A172 (cell line): ENCODE measurements at places on chromosomes 7 and 10. TPM values are rescaled to one million over a fixed set of nuclear protein-coding genes. Genes with fewer than 3 reads are reported as not detected.
A peak's percentile ranks its signal among the peaks of the same experiment; 100 is the strongest.

GRCh38 chr7:78370936-78371335 is 572.4 kb downstream of the PHTF2 start:
- DNase-seq, result no peak

GRCh38 chr10:113159563-113159962 is 209.5 kb downstream of the TCF7L2 start:
- DNase-seq, result no peak

DNA sequence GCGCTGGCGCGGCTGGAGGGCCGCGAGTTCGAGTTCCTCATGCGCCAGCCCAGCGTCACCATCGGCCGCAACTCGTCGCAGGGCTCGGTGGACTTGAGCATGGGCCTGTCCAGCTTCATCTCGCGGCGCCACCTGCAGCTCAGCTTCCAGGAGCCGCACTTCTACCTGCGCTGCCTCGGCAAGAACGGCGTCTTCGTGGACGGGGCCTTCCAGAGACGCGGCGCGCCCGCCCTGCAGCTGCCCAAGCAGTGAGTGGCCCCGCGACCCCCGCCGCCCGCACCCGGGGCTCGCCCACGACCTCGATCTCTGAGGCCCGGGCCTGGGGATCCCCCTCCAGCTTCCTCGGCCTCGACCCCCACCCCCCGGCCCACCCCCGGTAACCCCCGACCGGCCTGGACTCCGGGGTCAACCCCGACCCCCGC is 537 bp downstream of the FOXK1 start:
- DNase-seq, result no peak

PLXDC2 gene
- total RNA-seq, result 7.0 and 21.8 TPM in 2 replicates

DNA sequence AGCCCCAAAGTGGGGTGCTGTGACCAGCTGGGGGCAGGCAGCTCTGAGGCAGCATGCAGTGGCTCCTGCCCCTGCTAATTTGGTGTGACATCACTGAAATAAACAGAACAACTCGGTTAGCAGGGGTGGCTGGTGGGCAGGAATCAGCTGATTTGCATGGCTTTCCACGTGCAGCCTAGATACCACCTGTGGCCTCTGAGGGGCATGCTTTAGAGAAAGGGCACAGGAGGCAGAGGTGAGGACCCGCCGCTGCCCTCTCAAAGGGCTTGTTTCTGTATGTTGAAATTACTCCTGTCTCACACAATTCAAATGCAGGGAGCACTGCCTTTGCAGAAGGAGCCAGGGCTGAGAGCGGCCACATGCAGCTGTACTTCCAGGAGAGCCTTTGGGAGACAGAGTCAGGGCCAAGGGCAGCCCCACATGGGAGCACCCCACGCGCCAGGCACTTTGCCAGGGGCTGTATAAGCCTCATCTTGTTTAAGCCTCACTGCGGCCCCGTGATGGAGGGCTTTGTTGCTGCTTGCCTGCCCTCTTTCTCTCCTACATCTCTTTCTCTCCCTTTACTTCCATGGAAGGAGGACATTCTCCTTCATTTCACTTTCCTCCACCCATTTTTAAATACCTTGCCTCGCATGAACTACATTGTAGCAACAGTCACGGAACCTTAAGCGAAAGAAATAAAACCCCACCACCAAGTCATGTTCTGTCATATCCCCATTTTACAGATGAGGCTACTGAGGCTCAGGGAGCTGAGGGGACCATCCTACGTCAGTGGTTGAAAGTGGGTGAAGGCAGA is 137.7 kb downstream of the ZMIZ1 start:
- DNase-seq, result no peak

PRR15 gene
- 0.41 TPM in 1 of 2 replicates, not detected in the other for total RNA-seq

GRCh38 chr10:7651853-7652470 is 14.8 kb downstream of the ITIH5 start:
- DNase-seq, result no peak

- DNase-seq, result no peak
These were observed 65.5 kb downstream of the MKX start for GRCh38 chr10:27680006-27680557.

- no peak for DNase-seq
These were observed 96.1 kb upstream of the MKLN1 start for GRCh38 chr7:131231381-131232220.

DNA sequence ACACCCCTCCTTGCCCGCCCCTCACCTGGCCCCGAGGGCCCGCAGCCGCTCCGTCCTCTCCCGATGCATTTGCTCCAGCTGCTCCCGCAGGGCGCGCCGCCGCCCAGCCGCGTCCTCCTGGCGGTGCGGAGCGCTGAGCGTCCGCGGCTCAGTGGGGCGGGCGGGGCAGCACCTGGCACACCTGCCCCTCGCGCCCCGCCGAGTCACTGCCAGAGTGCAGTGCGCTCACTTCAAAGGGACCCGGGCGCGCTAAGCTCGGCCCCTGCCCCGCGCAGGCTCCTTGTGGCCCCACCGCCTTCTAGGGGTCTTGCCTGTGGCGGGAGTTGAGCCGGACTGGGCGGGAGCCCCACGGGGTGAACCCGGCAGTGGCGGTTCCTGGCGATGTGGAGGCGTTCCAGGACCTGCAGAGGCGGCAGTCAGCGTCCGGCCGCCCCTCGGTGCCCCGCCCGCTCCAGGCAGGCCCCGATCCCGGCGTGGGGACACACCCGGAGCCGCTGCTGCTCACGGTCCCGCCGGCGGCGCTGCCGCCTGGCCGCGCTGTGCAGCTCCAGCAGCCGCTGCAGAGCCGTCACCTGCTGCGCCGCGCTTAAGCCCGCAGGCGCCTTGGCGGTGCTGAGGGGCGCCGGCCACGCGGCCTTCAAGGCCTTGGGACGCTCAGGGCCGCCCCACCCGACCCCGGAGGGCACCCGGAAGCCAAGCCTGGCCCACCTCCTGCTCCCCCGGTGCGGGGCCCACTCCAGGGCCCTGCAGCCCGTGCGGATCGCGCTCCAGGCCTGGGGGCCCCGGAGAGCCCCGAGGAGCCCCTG is 6.7 kb downstream of the ATP6V1F start:
- no peak for DNase-seq

GPR146 gene
- total RNA-seq, result 1.1 and 1.6 TPM in 2 replicates

GRCh38 chr10:132788831-132789219 is 2.9 kb upstream of the NKX6-2 start:
- no peak for DNase-seq

DNA sequence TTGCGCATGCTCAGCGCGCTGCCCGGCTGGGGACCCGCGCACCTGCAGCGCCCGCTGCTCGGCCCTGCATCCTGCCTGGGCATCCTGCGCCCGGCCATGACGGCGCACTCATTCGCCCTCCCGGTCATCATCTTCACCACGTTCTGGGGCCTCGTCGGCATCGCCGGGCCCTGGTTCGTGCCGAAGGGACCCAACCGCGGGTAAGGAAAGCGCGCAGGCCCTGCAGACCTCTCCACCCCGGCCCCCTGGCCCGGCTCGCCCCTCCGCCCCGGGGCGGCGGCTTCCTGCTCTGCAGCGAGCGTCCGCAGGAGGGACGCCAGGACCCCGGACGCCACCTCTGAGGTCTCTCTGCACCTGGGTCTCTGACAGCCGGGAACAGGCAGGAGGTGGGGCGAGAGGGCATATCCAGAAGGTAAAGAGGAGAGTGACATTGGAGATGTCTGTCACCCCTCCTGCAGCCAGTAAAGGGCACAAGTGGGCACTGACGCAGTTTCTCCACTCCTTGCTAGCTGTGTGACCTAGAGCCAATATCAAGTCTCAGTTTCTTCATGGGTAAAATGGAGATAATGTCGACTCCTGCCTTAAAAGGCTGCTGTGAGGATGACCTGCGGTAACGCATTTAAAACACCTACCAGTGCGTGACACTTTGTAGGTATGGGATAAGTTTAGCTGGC is 338 bp downstream of the ATP6V0E2 start:
- no peak for DNase-seq

IL2RA gene
- not detected in 2 replicates for total RNA-seq

DNA sequence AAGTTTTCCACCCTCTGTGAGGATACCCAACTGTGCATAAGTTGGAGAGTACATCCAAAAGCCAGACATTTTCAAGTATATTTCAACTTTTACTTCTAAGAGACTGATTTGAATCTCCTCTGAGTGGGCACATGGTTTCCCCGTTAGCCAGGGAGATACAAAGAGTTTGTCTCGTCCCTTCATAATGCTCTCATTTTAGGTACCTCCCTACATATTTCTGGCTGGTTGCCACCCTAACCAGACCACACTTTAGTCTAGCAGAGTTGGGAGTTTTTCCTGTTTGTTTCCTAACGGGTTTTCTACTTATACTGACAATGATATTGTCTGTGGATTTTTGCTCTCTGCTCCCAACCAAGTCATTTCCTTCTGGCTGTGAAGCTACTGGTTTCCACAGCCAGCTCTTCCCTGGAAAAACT is 180.3 kb downstream of the CCDC71L start:
- DNase-seq, result no peak

CXCL12 gene
- 0.02 TPM in 1 of 2 replicates, not detected in the other for total RNA-seq

LRRD1 gene
- not detected in 2 replicates for total RNA-seq

DNA sequence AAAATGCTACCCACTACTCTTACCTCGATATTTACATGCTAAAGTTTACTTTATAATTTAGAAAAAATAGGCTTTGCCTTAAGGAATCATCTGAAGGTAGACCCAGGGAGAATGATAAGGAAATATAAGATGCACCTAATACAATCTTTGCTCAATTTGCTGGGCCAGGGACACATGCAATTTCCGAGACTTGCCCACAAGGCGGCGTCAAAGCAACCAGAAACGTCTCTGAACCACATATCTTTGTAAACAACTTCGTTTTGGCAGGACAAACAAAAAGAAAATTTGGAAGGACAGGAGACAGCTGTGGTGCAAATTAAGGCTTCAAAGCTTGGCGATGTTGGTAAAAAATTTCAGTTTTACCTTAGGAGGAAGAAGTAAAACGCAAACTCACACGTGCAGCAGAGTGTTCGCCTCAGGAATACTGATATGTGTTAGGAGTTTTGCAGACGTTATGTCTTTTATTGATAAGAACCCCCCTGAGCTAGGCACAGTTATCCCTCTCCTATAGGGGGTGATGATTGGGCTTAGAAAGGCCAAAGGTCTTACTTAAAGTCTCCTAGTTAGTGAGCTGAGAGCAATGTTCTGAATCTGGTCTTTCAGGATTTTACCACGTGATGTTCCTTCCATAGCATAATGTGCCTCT is 134.3 kb downstream of the PRKCQ start:
- peak; percentile 37 for DNase-seq

TMEM225B gene
- total RNA-seq, result not detected in 2 replicates

GRCh38 chr7:158468181-158468580 is 119.4 kb downstream of the PTPRN2 start:
- no peak for DNase-seq

LIPN gene
- total RNA-seq, result not detected in 2 replicates

ZCCHC24 gene
- 10.7 and 12.2 TPM in 2 replicates for total RNA-seq

DNA sequence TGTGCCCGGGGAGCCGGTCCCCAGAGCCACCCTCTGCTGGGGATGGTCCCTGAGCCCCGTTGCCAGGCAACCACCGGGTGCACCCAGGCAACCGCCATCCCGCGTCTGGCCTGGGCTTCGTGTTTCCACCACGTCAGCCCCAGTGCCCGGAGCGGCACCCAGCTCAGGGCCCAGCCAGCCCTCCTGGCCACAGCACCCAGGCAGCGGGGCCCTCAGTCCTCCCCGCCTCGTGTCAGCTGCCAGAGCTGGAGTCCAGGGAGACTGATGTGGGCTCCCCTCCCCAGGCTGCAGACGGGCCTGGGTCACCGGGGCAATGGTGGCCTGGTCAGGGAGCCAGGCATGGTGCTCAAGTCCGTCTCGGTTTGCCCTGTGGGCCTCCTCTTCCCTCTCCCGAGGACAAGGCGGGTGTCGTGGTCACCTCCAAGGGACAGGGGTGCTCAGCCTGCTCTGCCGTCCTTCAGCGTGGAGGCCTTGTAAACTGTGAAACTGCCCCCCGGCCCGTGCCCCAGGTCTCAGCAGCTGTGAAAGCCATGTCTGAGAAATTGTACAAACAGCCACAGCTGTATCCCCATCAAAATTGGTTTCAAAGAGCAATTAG is 72.5 kb downstream of the MICALL2 start:
- no peak for DNase-seq

DNA sequence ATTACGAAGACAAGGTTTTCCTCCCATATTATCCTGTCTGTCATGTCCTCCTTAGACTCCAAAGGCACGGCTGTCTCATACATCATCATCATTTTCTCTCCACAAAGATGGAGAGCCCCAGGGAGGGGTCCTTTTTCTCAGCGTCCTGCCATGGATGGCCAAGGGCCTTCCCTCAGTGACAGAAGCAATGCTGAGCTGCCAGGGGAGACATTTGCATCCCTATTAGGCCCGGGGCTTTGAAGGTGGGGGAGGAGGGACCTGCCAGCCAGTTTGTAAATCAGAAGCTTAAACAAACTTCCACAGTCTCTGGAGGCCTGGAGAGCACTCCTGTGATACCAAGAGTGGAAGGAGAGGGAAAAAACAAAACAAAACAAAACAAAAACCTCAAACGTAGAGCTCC is 112.4 kb upstream of the ADO start:
- no peak for DNase-seq
